AG08396 (cell line): ENCODE measurements at places on chromosomes 11 and 22.

DNA sequence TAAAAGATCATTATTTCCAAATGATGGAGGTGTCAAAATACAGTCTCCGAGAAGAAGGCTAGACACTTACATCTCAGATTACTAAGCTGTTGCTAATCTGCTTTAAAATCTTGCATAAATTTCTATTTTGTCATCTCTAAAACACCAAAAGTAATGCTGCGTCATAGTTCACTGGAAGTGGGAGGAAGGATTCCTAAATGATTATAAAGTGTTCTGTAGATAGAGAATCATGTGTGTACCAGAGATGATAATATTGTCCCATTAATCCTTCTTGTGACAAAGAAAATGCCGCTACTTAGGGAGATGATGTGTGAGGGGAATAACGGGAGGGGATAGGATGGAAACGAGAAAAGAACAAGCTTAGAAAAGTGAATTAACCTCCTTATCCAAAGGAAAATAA, 268.6 kb downstream of the JRKL start:
- DNase-seq, result no peak

GRCh38 chr22:34243023-34243422, 322.7 kb upstream of the LARGE1 start:
- no peak for DNase-seq

GRCh38 chr11:75725547-75726320, 8.1 kb downstream of the MOGAT2 start:
- no peak for DNase-seq

- no peak for DNase-seq
Observed at GRCh38 chr22:24401931-24402367, 25.4 kb upstream of the ADORA2A start.

- DNase-seq, result no peak
Observed at GRCh38 chr22:49755631-49756001, 72.1 kb downstream of the BRD1 start.

DNA sequence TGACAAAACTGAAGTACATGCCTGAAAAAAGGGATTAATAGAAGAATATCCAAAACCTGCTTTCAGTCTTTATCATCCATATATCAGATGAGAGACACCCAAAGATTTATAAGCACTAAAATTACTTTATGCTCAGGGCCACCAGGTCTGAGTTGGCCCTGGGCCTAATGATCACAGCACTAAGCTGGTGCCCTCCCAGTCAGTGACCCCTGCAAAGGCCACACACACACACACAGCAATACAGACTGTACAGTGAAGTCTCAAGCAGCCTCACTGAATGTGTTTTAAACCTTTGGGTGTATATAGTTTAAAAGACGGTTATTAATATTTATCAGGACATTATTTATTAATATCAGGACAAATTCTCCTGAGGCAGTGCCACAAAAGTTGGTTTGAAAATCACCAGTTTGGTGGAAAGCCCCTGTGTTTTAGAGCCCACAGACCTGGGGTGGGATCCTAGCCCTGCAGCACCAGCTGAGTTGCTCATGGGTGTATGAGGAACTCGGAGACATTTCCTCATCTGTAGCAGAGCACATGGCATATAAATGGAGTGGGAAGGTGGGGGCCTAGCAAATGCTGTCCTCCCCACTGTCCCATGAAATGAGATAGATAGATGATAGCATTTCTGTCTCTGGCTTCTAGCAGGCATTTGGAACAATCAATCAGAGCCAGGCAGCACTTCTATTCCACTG, 48.4 kb upstream of the HORMAD2 start:
- DNase-seq, result no peak

- no peak for DNase-seq
Observed at GRCh38 chr11:117189941-117190544, 9.1 kb upstream of the TAGLN start.

DNA sequence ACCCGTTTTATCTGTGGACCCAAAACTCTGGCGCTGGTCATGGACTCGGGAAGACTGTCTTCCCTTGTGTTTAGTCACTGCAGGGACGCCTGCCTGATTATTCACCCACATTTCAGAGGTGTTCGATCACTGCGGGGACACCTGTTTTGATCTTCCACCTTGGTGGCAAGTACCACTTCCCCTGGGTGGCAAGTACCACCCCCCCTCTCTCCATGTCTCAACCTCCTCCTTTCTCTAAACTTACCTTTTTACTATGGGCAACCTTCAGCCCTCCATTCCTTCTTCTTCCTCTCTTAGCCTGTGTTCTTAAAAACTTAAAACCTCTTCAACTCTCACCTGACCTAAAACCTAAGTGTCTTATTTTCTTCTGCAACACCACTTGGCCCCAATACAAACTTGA, 1.9 kb upstream of the NDUFC2 start:
- DNase-seq, result no peak

GRCh38 chr22:33321466-33321865, 263.3 kb upstream of the SYN3 start:
- no peak for DNase-seq

DNA sequence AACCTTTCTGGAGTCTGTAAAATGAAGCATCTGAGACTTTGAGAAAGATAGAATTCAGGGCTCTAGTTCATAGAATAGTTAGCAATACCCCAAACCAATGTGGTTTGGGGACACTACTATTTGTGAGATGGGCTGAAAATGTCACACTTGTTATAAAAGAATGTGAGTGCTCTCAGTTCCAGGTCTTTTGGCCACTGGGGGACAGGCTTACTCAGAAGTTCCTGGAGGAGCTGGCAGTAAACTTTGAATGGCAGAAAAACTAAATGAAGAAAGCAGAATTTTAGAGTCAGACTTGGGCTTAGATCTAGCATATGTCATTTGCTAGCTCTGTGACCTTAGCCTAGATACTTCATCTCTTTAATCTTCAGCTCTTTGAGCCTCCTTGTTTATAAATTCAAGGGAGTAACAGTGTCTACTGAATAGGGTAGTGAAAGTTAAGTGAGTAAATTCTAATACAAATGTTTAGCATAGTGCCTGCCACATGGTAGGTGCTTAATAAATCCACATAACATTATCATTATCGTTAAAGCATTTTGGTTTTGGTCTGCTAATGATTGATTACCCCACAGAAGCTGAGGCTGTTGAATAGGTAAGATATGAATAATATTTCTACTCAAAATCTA, 3.7 kb downstream of the LYVE1 start:
- no peak for DNase-seq

DNA sequence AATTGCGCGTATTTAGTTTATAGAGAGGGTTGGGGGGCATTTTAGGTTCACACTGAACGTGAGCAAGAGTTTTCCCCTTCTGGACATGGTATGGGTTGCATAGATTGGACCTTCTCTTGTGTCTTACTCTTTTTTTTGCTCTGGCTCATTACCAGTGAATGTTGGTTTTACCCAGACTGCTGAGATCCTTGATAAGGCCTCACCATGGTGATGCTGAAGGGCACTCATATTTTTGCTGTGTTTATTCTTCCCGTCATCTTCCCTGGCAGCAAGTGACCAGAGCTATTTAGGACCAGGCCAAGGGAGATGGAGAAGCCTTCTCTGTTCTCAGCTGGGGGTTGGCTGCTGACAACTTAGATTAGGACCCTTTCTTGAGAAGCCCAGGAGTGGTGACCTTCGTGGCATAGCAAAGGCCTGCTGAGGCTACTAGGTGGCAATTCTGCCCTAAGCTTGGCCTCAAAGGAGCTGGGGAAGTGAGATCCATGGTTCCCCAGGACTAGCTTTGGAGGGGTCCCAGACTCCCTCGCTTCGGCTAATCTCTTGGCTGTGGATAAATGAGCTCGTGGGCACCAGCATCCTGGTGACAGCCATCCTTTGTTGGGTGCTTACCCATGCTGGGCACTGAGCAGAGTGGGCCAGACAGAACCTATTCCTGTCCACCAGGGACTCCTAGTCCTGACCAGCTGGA, 47.3 kb downstream of the GRIK4 start:
- DNase-seq, result no peak

GRCh38 chr22:35582861-35583670, 34.1 kb downstream of the MB start:
- DNase-seq, result peak; percentile 86

- DNase-seq, result no peak
Observed at GRCh38 chr22:41539146-41540005, 4.9 kb downstream of the POLR3H start.

DNA sequence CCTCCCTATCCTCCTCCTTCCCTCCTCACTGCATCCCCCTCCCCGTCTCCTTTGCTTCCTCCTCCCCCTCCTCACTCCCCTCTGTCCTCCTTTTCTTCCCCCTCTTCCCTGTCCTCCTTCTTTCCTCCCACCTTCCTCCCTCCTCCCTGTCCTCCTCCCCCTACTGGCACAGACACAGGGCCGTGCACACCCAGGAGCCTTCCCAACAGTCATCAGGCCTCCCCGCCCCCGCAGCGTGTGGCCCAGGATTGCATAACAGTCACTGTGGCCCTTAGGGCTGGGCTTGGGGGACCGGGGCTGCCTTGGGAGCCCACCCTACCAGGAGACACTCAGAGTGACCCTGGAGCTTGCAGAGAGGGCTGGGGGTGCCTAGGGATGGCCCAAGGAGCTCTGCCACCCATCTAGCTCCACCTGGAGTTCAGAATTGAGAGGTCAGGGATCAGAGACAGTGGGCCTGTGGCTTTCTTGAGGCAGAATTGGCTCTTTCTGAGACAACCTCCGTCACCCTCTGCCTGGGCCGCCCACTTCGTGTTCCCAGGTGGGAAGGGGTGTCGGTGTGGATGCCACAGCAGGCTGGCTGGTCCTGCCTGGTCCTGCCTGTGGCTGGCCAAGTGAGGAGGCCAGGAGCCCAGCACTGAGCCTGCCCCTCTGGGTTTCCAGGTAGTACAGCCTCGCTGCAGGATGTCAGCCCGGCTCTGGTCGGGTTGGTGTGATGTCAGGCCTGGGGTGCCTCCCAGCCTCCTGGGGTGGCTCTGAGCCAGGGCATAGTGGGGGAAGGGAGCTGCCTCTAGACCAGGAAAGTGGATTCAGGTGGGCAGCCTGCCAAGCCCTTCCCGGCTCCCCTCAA, 1.6 kb downstream of the SPI1 start:
- no peak for DNase-seq

DNA sequence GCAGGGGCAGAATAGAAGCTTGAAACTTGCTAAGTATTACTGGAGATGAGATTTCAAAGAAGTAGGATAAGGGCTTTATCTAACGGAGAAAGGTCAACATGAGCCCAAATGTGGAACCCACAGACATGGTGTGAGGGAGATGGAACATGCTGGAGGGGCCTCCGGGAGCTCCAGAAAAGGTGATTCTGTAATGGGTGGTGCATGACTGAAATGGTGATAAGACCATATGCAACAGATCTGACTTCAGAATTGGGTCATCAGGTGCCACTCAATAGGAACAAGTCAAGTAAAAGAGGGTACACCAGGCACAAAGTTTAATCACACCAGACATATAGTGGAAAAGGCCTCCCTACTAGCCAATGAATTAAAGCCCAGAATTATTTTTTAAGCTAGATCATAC, 7.9 kb upstream of the CEP295 start:
- DNase-seq, result no peak

DNA sequence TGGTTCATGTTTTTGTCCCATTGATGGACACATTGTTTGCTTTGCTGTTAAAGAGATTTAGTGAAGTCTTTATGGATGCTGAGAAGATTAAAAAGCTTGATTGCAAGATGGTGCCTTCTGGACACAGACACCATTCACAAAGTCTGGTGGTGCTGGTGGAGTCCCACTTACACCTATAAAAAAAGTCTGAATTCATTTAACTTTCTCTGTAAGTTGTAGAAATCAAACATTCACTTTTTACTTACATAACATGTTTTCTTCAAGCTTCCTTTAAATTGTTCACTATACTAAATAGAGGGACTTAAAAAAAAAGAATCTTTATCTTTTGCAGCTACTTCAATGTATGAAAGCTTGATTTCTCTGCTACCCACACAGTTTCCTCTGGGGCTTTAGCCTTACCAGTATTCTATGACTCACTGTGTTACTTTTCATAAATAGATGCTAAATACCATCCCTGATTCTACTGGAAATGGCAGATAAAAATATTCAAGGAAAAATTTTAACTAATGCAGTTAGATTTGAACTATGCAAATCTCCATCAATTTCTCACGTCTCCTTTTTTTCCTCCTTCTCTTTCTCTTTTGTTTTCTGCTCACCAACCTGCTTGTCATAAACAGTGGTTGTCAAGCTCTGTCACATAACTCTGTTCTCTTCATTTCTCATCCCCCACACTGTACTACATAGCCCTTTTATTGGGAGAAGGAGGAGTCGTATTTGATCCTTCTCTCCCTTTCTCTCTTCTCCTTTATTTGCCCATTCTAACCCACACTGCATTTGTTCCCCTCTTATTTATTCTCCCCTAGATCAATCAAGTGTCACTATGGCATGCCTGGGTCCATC, 89.7 kb downstream of the FAM76B start:
- no peak for DNase-seq

- DNase-seq, result no peak
Observed at GRCh38 chr22:27090611-27091011, 433.2 kb downstream of the MIAT start.

DNA sequence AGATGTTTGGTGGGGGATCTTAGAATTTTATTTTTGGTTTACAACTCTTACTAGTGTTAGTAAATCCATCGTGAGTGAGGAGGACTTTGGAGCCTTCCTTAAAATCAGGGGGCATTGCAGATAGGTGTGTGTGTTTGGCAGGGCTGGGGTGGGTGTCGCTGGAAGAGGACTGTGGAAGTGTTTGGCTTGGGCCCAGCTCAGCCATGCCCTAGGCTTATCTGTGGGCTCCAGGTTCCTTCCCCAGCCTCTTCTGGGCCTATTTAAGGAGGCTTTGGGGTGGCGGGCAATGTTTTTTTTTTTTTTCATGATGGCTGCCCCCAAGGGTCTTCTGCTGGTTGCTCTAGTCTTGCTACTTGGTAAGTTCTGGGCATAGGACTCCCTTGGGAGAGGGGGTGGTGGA, 22.1 kb downstream of the MTFP1 start:
- no peak for DNase-seq

DNA sequence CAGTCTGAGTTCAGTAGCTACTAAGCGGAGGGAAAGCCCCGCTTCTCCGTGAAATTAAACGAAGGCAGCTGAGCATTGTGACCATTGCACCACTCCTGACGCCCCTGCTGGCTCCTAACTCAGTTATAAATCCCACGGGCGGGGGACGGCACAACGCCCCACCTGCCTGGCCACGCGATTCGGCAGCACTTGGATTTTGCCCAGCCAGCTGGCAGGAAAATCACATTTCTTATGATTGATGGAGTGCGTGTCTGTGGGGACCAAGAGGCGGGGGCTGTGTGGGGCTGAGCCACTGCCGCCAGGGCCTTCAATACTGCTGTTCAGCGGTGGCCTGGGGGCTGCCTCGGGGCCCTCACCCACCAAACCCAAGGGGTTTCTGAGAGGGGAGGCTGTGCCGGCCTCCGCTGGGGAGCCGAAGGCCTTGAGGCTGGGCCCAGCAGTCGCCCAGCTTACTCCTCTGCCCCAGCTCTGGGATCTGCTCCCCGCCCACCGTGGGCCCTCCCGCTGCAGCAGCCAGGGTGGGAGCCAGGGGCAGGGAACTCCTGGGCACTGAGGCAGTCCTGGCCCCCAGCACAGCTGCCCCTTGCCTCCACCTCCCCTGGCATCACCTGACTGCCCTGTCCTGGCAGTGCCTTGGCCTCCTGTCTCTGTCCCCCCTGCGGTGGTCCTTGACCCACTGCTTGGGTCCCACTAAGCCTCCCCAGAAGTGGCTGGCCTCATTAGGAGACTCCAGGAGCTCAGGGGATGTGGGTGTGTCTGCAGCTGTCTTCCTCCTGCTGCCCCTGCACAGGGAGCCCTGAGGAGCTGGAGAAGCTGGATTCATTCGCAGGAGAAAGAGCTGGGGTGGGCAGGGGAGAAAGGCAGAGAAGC, 30.7 kb downstream of the SHISAL1 start:
- no peak for DNase-seq

- DNase-seq, result no peak
Observed at GRCh38 chr11:9762531-9762930, 98.7 kb downstream of the SWAP70 start.

- no peak for DNase-seq
Observed at GRCh38 chr11:22884217-22884616, 23.9 kb upstream of the CCDC179 start.
